Mesothelial cell of epicardium (in vitro differentiated cells): ENCODE measurements at places on chromosomes 4 and X. TPM values are rescaled to one million over a fixed set of nuclear protein-coding genes. Genes with fewer than 3 reads are reported as not detected.

- H3K4me3 ChIP-seq: no peak overlapping the region
- H3K27ac ChIP-seq: no peak overlapping the region
- DNase-seq: no peak
- no peaks in the 10 kb centered on the region for H3K27me3 ChIP-seq
These were observed 157.6 kb upstream of the C1QTNF7 start for GRCh38 chr4:15270201-15270600.

The CDK16 gene
- total RNA-seq: 216 to 226 TPM (median 221 TPM) in 3 replicates

The GYPA gene
- not detected in 3 replicates for total RNA-seq

The SH3RF1 gene
- total RNA-seq: 18.1 to 20.3 TPM (median 19.6 TPM) in 3 replicates

GRCh38 chrX:55161581-55161980, 58.6 kb upstream of the PAGE5 start:
- H3K27ac ChIP-seq: peak overlapping the region; percentile 97
- DNase-seq: no peak
- no peaks in the 10 kb centered on the region for H3K36me3 ChIP-seq

DNA sequence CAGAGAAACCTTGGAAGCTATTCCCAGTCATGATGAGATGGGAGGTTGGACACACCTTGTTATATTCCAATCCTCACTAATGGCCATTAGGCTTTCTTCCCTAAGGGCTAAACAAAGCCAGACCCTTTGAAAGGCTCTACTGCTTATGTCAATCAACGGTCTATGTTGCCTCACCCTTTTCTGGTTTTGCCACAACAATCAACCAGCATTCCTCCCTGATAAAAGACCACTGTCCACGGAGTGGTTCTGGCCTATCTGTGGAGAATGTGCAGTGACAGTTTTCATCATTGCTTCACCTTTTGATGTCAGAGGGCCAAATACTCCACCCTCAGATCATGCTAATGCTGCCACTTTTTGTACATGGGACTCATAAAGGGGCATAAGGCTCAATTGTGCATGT, 913.4 kb downstream of the RPA4 start:
- no peak for DNase-seq
- H3K4me1 ChIP-seq: no peaks in the 10 kb centered on the region
- H3K27ac ChIP-seq: no peak overlapping the region
- peaks cover 5% of the 10 kb centered on the region for H3K36me3 ChIP-seq

- H3K27ac ChIP-seq: no peak overlapping the region
- H3K27me3 ChIP-seq: no peaks in the 10 kb centered on the region
- H3K4me3 ChIP-seq: no peak overlapping the region
- peaks cover 45% of the 10 kb centered on the region for H3K36me3 ChIP-seq
- H3K4me1 ChIP-seq: no peaks in the 10 kb centered on the region
- no peak for DNase-seq
These were observed 157.1 kb downstream of the CDS1 start for GRCh38 chr4:84740057-84740456.

DNA sequence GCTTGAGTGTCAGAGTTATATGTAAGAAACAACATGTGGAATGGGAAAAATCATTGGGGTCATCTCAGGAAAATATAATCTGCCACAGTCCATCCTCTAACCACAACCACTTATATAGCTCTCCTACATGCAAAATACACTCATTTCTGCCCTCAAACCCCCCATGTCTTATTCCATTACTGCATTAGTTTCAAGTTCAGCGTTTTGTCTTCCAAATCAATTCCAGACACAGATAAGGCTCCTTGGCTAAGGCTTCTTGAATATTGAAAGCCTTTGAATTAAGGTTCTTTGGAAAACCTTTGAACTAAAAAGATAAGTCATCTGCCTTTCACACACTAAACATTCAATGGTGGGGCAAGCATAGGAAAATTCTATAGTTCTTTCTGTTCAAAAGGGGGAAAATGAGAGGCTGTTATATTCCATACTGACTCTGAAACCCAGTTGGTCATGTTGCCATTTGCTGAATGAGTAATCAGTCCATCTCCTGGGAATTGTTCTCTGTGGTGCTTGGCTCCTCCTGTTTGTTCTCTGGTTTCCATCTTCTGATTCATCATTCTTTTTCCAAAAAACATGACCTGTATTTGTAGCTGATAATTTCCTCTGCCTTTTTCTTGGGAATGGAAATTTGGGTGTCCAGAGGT, 218.7 kb downstream of the BMPR1B start:
- no peak overlapping the region for H3K27ac ChIP-seq
- no peaks in the 10 kb centered on the region for H3K4me1 ChIP-seq
- H3K27me3 ChIP-seq: no peaks in the 10 kb centered on the region
- no peak for DNase-seq
- no peaks in the 10 kb centered on the region for H3K36me3 ChIP-seq

GRCh38 chr4:10347281-10347795, 109.9 kb downstream of the ZNF518B start:
- no peaks in the 10 kb centered on the region for H3K27me3 ChIP-seq
- H3K27ac ChIP-seq: no peak overlapping the region
- no peak for DNase-seq
- no peaks in the 10 kb centered on the region for H3K4me1 ChIP-seq
- H3K4me3 ChIP-seq: no peak overlapping the region

The CLTRN gene
- total RNA-seq: 1.2 to 1.8 TPM (median 1.4 TPM) in 3 replicates

- no peak for DNase-seq
- no peak overlapping the region for H3K4me3 ChIP-seq
- peaks cover 11% of the 10 kb centered on the region for H3K27me3 ChIP-seq
- peaks cover 12% of the 10 kb centered on the region for H3K4me1 ChIP-seq
These were observed 66.0 kb downstream of the REPS2 start for GRCh38 chrX:17012465-17012864.

GRCh38 chr4:188043154-188043553, 47.6 kb downstream of the ZFP42 start:
- H3K4me1 ChIP-seq: peaks cover 11% of the 10 kb centered on the region
- H3K4me3 ChIP-seq: no peak overlapping the region
- H3K36me3 ChIP-seq: no peaks in the 10 kb centered on the region
- no peaks in the 10 kb centered on the region for H3K27me3 ChIP-seq
- DNase-seq: no peak

GRCh38 chr4:38804654-38805295, at the start of gene TLR1:
TLR1 (minus strand) TSS chr4:38804791; CDS start chr4:38798831, 5,960 bp downstream.
- DNase-seq: no peak
- peak within 1 kb of the TSS; percentile 27 for H3K27ac ChIP-seq
- H3K4me1 ChIP-seq: peaks cover 8% of the 10 kb centered on the region
